Urothelium cell line (cell line): ENCODE measurements at places on chromosomes 4 and X.
A peak's percentile ranks its signal among the peaks of the same experiment; 100 is the strongest.

DNA sequence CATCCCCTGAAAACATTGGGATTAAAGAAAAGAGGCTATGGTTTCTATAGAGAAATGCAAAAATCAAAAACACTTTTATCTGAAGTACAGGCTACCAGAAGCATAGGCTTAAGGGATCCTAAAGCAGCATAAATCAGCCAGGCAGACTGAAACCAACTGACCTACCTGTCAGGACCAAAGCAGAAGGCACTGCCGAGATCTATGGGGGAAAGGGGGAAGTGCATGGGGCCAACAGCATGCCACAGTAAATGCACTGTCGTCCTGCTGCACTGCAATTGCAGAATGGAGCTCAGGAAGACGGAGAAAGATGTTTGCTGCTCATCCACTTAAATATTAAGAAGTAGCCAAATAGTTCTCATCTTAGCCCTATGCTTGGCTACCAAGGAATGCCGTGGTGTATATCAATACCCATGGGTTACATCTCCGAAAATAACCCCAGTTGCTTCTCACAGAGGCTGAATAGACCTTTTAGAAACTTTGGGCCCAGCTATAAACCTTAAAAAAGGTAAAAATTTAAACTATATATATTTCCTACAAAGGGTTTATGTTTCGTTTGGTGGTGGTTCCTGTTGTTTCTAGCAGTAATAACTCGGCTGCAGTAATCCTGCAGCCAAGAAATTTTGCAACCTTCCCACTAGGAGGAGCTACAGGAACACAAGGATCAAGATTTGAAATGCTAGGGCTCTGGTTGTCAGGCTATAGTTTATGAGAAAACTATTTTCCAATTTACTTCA, 312.2 kb upstream of the DIAPH2 start:
- DNase-seq, result peak; percentile 43

DNA sequence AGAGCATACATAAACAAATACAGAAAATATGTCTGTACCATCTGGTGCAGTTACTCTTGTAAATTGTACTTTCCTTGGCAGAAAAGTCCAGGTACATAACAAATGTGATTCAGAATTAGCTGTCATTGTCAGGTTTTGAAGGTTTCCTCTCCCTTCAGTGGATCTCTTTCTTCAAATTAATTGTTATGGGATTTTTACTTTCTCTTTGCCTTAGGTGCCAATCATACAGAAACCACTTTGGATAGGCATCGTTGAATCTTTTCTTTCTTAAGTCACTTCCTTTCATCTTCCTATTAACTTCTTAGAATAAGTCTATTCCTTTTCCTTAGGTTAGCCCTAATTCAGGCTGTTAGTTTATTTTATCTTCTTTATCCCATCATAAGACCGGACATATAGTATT, 1992.1 kb upstream of the IGFBP7 start:
- no peak for DNase-seq

DNA sequence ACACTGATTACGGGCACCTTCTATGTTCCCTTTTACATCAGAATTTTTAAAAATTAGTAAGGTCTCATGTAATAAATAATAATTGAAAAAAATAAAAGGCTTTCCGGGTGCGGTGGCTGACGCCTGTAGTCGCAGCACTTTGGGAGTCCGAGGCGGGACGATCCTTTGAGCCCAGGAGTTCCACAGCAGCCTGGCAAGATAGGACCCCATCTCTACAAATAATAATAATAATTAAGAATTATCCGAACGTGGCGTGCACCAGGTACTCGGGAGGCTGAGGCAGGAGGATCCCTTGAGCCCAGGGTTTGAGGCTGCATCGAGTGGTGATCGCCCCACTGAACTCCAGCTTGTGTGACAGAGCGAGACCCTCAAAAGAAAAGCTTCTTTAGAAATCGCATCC, 771 bp upstream of the LAMTOR3 start:
- DNase-seq, result no peak

DNA sequence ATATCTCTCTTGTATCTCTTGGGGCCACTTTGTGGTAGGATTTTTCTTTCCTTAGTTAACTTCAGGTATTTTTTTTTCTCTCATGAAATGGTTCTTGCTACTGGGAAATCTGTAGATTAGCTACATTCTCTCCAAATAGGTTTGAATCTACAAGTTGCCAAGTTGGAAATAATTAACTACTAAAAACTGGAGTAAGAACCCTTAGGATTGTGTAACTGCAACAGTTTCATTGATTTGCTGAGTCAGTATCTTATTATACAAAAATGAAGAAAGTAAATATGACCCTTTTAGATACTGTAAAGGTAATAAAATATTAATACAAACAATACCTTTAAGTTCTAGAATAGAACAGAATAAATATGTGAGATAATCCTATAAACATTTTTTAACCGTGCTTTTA, 327.9 kb downstream of the CXXC4 start:
- DNase-seq, result no peak

GRCh38 chrX:66328950-66329596, 165.0 kb downstream of the HEPH start:
- DNase-seq, result no peak

DNA sequence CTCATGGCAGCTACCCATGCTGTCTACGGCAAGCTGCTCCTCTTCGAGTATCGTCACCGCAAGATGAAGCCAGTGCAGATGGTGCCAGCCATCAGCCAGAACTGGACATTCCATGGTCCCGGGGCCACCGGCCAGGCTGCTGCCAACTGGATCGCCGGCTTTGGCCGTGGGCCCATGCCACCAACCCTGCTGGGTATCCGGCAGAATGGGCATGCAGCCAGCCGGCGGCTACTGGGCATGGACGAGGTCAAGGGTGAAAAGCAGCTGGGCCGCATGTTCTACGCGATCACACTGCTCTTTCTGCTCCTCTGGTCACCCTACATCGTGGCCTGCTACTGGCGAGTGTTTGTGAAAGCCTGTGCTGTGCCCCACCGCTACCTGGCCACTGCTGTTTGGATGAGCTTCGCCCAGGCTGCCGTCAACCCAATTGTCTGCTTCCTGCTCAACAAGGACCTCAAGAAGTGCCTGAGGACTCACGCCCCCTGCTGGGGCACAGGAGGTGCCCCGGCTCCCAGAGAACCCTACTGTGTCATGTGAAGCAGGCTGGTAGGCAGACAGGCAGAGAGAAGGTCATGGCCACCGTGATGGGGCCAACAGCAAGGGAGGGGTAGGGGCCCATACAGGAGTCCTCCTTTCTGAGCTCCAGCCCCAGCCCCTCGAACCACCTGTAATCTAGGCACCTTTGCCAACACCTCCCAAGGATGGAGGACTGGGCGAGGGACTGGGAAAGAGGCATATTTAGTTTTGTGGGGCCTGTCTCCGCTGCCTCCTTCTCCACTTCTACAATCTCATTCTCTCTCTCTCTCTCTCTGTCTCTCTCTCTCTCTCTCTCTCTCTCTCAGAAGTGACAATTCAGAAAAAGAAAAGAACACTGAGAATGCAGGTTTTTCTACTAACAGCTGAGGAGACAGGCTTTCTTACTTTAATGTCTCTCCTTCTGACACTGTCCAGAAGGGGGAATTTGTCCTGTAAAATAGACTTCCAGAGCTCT, 4.7 kb upstream of the TSPYL2 start:
- DNase-seq, result no peak

DNA sequence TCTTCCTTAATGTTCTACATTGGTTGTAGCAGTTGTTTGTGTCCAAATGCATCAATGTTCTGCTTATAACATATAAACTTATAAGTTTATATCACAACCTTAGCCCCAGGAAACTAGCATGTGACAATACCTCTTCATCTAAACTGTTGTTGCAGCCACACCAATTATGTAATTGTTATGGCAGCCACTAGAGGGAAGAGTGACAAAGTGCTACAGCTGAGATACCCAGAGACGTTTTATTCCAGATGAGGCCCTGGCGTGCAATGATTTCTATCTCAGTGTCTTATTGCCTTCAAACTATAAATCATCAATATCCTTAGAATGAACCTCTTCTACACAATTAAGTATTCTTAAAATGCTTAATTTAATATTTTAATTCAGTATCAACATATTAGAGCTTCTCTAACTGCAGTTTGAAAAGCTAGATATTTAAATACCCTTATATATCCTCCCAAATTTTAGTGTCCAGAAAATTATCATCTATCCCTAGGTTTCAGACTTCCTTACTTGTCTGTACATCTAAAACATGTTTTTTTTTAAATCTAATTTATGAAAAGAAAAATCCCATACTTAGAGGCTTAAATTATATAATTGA, 171.6 kb downstream of the PCDH10 start:
- peak; percentile 20 for DNase-seq

DNA sequence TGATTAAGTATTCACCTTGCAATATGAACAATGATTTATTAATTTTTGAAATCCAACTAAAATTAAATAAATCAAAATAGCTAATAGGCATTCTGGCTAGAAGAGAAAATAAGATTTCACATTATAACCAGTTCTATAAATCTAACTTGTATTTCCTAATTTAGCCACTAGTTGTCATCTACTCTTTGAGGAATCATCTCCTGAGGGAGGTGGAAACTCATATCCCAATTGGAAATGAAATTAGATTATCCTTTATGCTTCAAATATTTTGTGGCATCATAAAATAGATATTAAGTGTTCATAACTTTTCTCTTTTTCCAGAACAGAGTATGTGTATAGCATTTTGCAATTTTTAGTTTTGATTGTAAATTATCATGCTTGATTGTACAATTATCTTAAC, 558.5 kb upstream of the DIAPH2 start:
- no peak for DNase-seq

DNA sequence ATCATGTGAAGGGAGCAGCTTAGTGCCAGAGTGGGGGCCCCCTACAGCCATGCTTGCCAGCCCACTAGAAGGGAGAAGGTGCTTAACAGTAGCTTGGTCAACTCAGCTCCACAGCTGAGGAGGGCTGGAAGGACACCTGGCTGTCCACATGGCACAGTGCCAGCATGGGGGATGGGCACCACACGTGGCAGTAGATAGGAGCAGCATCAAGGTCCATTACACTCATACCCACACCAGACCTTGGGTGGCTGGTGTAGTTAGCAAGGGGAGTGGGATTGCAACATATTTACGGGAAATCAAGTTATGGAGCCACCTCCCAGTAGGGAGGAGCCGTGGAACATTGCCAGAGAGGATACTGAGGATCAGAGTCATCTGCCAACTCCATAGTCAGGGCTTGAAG, 37.9 kb upstream of the SLC4A4 start:
- DNase-seq, result no peak

- DNase-seq, result peak; percentile 0
These were observed 51.7 kb upstream of the MCF2 start for GRCh38 chrX:139759637-139760036.

GRCh38 chr4:126242679-126243390, 928.1 kb downstream of the FAT4 start:
- no peak for DNase-seq
